ENCODE measurements at places on chromosomes 3 and 15.

- peak; percentile 22 for DNase-seq
Measured at GRCh38 chr15:89401631-89402517, 67.2 kb upstream of the POLG start.

DNA sequence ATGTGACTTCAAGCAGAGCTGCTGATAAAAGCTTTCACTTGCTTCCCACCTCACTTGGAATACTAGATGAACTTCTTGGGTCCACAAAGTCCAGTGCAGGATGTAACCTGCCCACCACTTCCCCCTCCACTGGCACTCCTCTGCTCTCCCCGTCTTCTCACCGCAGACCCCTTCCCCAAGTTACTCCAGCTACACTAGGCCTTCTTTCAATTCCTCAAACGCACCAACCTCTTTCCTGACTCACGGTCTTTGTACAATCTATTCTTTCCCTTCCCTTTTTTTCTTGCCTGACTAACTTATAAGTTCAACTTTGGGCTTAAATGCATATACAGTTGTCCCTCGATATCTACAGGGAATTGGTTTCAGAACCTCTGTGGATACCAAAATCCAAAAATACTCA is 5.2 kb upstream of the ATP13A3 start:
- DNase-seq, result no peak

GRCh38 chr15:58490086-58490887 is 58.5 kb downstream of the LIPC start:
- DNase-seq, result no peak

- DNase-seq, result no peak
Measured at GRCh38 chr3:164371681-164372080, 706.6 kb downstream of the SI start.

GRCh38 chr3:129989414-129989813 is 14.9 kb downstream of the TRH start:
- DNase-seq, result no peak

DNA sequence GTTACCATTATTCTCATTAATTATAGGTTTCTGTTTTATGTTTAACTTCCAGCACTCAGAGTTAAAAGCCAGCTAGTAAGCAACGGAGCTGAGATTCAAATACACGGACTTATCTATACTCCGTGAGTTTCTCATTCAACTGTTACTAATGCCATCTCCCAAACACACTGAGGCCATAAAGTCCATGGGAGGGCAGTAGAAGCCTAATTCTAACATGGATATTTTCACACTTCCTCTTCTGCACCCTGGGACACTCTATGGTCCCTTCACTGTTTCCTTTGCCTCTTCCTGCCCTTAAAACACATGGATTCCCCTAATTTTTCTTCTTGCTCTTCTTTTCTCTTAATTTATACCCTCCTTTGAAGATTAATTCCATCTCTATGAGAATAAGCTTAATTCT is 245.0 kb downstream of the KLF13 start:
- no peak for DNase-seq

DNA sequence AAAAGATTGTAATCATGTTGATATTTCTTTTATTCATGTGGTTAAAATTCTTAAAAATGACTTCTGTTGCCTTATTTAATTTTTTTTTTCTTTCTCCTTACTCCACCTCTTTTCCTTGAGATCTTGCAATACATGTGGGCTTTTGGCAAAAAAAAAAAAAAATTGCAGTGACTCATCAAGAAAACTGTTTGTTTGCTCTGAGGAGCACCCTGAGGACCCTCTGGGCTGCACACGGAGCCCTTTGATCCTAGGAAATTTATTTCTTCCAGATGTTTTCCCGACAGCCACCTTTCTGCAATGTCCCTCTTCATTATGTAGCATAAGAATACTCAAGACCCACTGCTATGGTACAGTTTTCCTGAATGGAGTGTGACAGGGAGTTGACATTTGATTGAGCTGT is 371.7 kb downstream of the ZBTB20 start:
- DNase-seq, result no peak

- no peak for DNase-seq
Measured at GRCh38 chr15:58484791-58485600, 53.2 kb downstream of the LIPC start.

DNA sequence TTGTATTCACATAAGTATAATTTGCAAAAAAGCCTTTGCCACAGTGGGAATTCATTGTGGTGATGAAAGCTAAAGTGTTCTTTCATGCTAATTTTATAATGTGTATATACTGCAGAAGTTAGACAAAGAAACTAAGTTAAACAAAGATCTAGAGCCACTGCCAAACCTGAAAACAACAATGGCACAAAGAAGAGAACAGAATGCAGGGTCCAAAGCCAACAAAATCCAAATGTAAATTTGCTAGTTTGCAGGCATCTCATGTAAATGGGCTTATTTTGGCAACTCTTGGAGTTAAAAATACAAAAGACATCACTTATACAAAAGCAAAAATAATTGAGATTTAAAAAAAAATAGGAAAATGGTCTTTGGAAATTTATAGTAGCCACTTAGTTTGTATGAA is 123.0 kb downstream of the TCF12 start:
- no peak for DNase-seq

GRCh38 chr15:42335074-42335473 is 24.2 kb upstream of the CAPN3 start:
- no peak for DNase-seq

DNA sequence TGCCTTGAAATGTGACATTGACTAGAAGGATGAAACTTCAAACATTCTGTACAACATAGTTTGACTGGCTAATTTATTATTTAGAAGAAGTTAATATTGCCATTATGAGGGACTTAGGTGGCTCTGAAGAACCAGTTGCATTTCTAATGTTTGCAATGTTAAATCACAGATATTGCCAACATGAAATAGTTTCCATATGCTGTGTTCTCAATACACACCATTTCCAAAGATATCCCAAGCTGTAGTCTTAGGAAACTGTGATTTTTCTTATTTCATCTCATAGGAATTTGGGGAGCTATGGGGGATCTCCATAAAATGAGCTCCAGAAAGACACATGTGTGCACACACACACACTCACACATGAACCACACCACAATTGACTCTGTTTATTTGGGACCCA is 36.3 kb downstream of the ALG1L2 start:
- DNase-seq, result no peak

DNA sequence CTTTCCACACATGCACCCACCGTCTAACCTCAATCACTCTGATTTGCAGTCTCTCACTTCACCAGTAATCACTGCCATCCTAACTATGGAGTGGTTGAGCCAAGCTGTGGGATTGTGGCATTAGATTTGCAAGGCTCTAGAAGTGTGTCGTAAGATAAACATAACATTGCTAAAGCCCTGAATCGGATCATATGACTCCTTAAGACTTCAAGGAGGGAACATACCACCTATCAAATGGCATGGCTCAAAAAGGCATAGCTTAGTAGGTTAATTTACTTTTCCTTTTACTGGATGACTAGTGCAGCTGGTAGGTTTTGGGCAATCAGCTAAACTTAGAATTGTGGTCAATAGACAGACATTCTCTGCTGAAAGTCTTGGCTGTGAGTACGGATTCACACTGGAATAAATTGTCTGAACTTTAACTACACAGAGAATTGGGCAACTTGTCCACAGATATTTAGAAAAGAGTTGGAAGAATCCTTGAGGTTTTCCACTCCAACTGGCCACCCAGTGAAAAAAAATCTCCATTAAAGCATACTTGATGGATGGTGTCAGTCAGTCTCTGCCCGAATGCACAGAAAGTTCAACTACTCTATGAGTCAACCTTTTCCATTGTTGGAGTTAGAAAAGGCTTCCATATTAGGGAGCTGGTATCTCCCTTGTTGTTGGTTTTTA is 476.7 kb upstream of the CBLB start:
- DNase-seq, result peak; percentile 99

GRCh38 chr3:108380128-108380795 is 83.9 kb downstream of the HHLA2 start:
- no peak for DNase-seq

DNA sequence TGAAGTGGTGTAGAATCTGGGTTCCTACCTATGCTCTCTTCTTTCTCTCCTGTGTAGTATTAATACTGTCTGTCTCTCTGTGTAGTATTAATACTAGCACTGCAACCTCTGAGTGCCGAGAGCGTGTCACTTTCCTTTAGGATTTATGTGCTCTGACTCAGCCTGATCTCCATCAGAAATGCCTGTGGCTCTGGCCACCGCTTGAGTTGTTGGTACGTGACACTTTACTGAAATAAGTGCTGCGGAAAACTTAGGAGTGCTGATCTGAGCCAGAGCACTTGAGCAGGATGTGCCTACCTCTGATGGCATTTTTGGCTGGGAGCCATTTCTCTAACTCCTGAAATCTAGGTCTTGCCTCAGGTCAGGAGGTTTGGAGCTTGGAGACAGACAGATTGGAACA is 807.4 kb downstream of the SQOR start:
- DNase-seq, result no peak

GRCh38 chr3:157333551-157333991 is 103.1 kb upstream of the PTX3 start:
- peak; percentile 56 for DNase-seq

GRCh38 chr15:81398910-81399551 is 25.0 kb upstream of the TMC3 start:
- peak; percentile 24 for DNase-seq

GRCh38 chr15:91294795-91295194 is 194.7 kb downstream of the SV2B start:
- no peak for DNase-seq

- DNase-seq, result no peak
Measured at GRCh38 chr3:119550192-119550910, 9.1 kb downstream of the CD80 start.
